SK-N-SH (cell line): ENCODE measurements at places on chromosomes 2 and 18. TPM values are rescaled to one million over a fixed set of nuclear protein-coding genes. Genes with fewer than 3 reads are reported as not detected.

DNA sequence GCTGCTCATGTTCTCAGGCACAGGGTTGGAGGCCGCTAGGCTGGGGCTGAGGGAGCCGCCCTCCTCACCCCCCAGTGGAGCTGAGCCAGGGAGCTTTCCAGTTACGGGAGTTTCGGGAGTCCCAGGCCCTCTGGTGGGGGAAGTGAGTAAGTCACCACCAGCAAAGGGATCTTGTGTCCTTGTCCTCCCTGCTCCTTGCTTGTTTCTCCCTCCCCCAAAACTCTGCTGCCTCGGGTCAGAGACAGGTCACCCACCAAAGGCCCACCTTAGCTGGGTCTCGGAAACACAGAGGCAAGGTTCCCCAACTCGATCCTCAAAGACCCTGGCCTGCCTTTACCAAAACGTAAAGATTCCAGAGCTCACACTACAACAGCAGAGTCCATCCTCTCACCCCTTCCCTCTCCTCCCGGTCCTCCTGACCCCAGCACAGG is 60.5 kb upstream of the POMC start:
- DNase-seq, result peak; percentile 98

GRCh38 chr2:142100139-142100873 is 30.5 kb downstream of the LRP1B start:
- DNase-seq, result no peak

DNA sequence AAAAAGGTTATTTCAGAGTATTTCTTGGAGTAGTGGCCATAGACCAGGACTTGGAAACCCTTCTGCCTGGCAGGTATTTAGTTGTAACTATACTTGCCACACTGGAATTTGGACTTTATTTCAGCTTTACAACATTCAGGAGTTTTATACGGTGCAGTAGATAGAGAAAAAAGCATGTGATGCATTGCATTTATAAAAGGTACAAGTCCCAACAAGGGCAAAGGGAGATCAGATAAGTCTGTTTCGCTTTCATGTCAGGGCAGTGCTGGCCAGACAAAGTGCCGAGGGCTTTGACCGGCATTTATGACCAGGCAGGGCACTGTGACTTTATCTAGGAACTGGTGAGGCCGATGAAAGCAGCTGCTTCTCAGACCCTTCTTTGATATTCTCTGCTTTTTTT is 145.4 kb downstream of the RTN4 start:
- DNase-seq, result no peak

DNA sequence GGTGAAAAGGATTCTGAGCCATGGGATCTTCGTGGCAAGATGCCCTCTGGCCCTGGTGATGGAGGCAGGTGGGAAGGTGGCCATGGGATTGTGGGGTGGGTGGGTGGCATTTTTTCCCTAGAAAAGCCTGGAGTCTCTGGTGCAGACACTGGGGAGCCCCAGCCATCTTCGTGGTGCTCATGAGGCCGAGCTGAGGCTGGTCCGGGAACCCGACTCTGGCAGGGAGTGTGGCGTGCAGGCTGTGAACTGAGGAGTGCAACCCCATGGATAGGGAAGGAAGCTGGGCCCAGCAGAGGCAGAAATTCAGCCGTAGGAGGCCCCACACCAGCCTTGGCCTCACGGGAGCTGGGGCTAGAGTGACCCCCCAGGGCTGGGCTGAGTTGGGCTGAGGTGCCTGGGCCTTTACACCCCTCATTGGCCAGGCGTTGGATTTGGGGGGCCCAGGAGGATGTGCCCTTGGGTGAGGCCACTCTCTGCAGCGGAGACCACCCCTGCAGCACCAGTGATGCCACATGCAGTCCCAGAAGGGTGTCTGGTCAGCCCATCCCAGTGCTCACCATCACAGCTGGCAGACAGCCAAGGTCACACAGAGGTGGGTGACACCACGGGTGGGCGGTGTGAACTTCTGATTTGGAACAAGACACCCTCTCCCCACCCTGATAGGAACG is 115.6 kb upstream of the HDAC4 start:
- DNase-seq, result no peak

- DNase-seq, result no peak
These were observed 11.4 kb upstream of the MAPRE2 start for GRCh38 chr18:35029770-35030169.

GRCh38 chr18:9535430-9535991 is 60.2 kb downstream of the RALBP1 start:
- peak; percentile 55 for DNase-seq

The SP3 gene
- polyA plus RNA-seq, result 23.1 and 28.9 TPM in 2 replicates

The CXCR1 gene
- polyA plus RNA-seq, result not detected in 2 replicates
